ENCODE measurements at places on chromosomes 4 and X.

- no peak overlapping the region for H3K4me3 ChIP-seq
- no peaks in the 10 kb centered on the region for H3K4me1 ChIP-seq
- H3K36me3 ChIP-seq, result no peaks in the 10 kb centered on the region
Observed at GRCh38 chr4:171582961-171583581, 230.1 kb upstream of the GALNTL6 start.

- H3K4me1 ChIP-seq, result peaks cover 3% of the 10 kb centered on the region
- H3K4me3 ChIP-seq, result no peak overlapping the region
- no peak overlapping the region for H3K27ac ChIP-seq
- H3K27me3 ChIP-seq, result no peaks in the 10 kb centered on the region
- DNase-seq, result peak; percentile 10
Observed at GRCh38 chrX:65528705-65529340, 5.8 kb downstream of the LAS1L start.

GRCh38 chr4:139564502-139564901, 8.5 kb upstream of the SETD7 start:
- H3K27ac ChIP-seq, result no peak overlapping the region
- no peaks in the 10 kb centered on the region for H3K36me3 ChIP-seq
- H3K4me1 ChIP-seq, result peaks cover 2% of the 10 kb centered on the region
- no peak overlapping the region for H3K4me3 ChIP-seq

DNA sequence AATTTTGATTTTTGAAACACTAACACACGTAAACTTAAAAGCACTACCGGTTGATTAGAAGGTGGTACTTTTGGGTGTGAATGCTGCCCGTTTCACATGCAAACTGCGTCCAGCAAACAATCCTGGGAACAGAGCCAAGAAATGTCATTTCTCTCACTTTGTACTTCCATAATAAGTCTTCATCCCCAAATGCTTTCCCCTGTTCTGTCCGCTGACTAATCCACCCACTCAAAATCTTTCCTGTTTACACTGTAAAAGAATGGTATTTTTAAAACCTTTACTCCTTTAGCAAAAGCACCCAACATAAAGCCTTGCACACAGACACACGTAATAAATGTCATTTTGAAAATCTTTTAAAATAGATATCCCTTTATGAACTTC, 39.1 kb upstream of the PDLIM5 start:
- H3K27me3 ChIP-seq, result no peaks in the 10 kb centered on the region
- H3K4me3 ChIP-seq, result peak overlapping the region; percentile 30
- peaks cover 5% of the 10 kb centered on the region for H3K4me1 ChIP-seq
- DNase-seq, result peak; percentile 79
- no peak overlapping the region for H3K27ac ChIP-seq
- no peaks in the 10 kb centered on the region for H3K36me3 ChIP-seq

DNA sequence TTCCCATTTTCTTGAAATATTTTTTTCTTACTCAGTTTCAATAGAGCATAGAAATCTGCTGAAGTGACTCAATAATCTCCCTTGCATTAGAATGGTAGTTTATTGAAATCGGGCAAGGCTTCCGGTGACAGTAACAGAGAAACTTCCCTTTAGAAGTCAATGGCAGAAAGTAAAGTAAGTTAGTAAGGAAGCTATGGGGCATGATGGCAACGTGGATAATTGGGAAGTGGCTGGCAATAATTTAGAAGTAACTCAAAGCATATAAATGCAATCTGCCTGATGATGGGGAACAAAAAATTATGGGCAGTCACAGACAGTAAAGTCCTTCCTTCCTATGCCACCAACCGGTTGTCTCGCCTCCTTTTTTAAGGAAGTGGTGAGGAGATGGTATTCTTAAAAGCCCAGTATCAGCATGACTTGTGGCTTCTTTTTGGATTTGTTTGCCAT, 7.6 kb downstream of the CYBB start:
- no peak overlapping the region for H3K27ac ChIP-seq
- H3K4me1 ChIP-seq, result no peaks in the 10 kb centered on the region
- no peaks in the 10 kb centered on the region for H3K36me3 ChIP-seq

DNA sequence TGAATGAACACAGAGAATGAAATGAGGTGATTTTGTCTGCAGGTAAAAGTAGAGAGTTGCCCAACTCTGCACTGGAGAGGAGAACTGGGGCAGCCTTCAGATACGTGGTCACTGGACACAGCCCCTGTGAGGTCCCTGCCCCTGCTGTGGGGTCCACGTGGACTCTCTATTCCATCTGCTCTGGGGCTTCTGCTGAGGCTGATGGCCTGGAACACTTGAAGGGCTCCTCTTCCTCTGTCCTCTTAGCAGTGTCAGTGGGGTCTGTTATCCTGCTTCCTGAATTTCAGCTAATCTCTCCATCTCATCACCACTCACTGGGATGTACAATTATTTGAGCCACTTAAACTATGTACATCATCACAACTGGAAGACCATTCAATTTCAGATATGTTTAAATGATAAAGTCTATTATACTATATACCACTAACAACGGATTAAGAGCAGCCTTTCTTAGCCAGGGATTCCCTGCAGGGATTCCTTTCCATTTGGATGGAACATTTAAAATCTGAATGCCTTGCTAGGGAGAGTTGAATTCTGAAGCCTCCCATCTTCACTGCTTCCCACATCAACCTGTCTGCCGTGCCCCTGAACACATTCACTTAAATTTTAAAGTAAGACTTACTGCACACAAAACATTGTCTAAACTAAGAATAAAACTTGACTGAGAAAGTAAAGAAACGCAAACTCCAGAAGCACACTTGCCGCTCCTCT, 74.0 kb downstream of the CC2D2A start:
- no peak for DNase-seq
- H3K27me3 ChIP-seq, result no peaks in the 10 kb centered on the region
- no peaks in the 10 kb centered on the region for H3K4me1 ChIP-seq
- H3K27ac ChIP-seq, result no peak overlapping the region
- H3K36me3 ChIP-seq, result peaks cover 15% of the 10 kb centered on the region
- no peak overlapping the region for H3K4me3 ChIP-seq

GRCh38 chrX:31572360-31572759, 500.5 kb upstream of the FTHL17 start:
- no peak for DNase-seq
- no peaks in the 10 kb centered on the region for H3K27me3 ChIP-seq
- H3K36me3 ChIP-seq, result no peaks in the 10 kb centered on the region
- H3K4me1 ChIP-seq, result no peaks in the 10 kb centered on the region

GRCh38 chr4:96519291-96519690, 679.4 kb downstream of the PDHA2 start:
- H3K27ac ChIP-seq, result no peak overlapping the region
- no peaks in the 10 kb centered on the region for H3K36me3 ChIP-seq
- H3K4me3 ChIP-seq, result no peak overlapping the region
- no peak for DNase-seq
- H3K27me3 ChIP-seq, result no peaks in the 10 kb centered on the region
- no peaks in the 10 kb centered on the region for H3K4me1 ChIP-seq

DNA sequence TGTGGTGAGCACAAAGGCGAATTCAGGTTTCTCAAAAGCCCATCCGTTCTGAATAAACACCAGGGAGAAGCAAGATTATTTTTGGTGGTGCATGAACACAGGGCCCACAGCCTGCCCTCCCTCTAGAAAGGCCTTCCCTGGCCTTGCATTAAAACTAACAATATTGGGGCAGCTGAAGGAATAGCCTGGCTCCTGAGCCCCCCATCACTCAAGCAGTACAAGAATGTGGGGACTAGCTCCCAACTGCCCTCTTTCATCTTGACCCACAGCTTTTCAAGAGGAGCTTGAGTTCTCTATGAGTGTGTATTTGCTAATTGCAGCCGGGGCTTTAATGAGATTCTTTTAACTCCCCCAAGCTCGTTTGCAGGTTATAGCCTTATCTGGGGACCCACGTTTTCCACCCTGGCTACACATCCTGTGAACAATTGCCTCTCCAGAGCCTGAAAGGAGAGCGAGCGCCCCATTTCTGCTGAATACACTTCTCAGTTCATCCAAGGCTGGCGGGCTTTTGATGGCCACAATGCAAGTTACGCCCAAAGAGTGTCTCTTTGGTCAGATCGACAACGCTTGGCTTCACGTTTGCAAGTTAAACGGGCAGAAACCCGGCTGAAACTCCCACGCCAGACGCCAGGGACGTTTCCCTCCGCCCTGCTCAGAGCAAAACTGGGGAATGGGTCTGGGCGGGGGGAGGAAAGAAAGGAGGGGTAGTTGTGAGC, 4.7 kb upstream of the GSX2 start:
- no peaks in the 10 kb centered on the region for H3K4me1 ChIP-seq
- no peak overlapping the region for H3K4me3 ChIP-seq
- no peak overlapping the region for H3K27ac ChIP-seq

GRCh38 chr4:188960411-188961093, 821.3 kb downstream of the TRIML1 start:
- DNase-seq, result peak; percentile 47
- H3K27ac ChIP-seq, result no peak overlapping the region
- no peaks in the 10 kb centered on the region for H3K36me3 ChIP-seq
- no peaks in the 10 kb centered on the region for H3K4me1 ChIP-seq
- H3K4me3 ChIP-seq, result no peak overlapping the region
- no peaks in the 10 kb centered on the region for H3K27me3 ChIP-seq

DNA sequence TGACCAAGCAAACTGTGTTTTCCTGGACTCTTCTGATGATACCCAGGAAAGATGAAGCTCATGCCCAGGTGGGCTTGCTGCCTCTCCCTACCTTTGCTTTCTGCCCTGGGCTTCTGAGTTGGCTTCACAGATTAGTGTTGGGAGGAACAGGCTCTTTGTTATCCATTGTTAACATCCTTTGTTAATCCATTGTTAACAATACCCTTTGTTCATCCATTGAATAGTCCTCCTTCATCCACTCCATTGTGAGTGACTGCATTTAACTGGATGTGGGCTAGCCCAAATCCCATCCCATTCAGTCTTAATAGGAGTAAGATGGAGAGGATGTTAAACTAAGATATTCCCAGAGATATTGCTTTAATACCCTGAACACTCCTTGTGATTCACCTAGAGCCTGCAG, 199.0 kb upstream of the LNX1 start:
- peaks cover 23% of the 10 kb centered on the region for H3K4me1 ChIP-seq
- no peak overlapping the region for H3K4me3 ChIP-seq
- no peak overlapping the region for H3K27ac ChIP-seq

- no peaks in the 10 kb centered on the region for H3K36me3 ChIP-seq
- no peak overlapping the region for H3K27ac ChIP-seq
- H3K4me3 ChIP-seq, result no peak overlapping the region
- H3K27me3 ChIP-seq, result no peaks in the 10 kb centered on the region
- H3K4me1 ChIP-seq, result no peaks in the 10 kb centered on the region
- DNase-seq, result no peak
Observed at GRCh38 chr4:163200727-163201349, 34.1 kb upstream of the NAF1 start.

DNA sequence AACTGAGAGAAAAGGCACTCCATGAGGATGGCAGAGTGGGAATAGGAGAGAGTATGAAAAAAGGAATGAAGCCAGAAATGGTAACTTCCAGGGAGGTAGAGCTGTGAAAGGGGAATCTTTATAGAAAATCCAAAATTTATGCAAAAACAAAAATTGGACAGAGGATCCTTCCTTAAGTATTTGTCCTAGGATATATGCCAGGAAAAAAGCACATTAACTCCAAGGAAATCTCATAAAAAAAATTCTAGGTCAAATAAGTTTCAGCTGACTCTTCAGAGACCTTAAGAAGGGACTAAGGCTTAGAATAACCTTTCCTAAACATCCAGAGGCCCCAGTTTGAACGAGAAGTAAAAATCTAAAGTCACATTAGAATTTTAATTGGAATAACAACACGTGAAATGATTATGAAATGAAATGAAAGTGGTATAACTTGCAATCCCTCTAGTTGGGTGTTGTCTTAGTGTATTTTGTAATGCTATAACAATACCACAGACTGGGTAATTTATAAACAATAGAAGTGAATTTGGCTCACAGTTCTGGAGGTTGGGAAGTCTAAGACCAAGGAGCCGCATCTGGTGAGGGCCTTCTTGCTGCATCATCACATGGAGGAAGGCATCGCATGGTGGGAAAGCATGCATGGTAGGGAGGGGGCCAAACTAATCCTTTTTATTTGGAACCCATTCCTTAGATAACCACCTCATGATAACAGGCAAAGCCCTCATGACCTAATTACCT, 145.4 kb upstream of the RXFP1 start:
- H3K4me1 ChIP-seq, result no peaks in the 10 kb centered on the region
- H3K27me3 ChIP-seq, result no peaks in the 10 kb centered on the region
- H3K36me3 ChIP-seq, result no peaks in the 10 kb centered on the region
- DNase-seq, result no peak
- H3K4me3 ChIP-seq, result no peak overlapping the region
- H3K27ac ChIP-seq, result no peak overlapping the region

- H3K4me1 ChIP-seq, result peaks cover 15% of the 10 kb centered on the region
- peak overlapping the region; percentile 97 for H3K27ac ChIP-seq
- H3K36me3 ChIP-seq, result no peaks in the 10 kb centered on the region
Observed at GRCh38 chr4:76830964-76831703, 66.8 kb downstream of the SOWAHB start.

DNA sequence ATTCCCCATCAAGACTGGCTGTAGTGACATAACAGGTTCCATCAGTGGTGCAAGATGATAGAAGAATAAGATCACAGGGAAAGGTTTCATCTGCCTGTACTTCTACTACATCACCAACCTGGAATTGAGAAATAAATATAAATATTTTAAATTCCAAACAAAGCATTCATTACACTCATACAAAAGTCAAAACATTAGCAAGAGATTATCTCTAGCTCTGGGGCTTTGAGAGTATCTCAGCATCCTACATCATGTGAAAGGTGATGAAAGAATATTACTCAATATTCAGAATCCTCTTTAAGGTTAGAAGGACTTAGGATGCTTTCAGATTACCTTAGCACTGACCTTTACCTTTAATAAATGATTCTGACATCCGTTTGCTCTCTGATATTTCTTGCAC, 96.5 kb upstream of the MCF2 start:
- H3K27me3 ChIP-seq, result no peaks in the 10 kb centered on the region
- no peak overlapping the region for H3K4me3 ChIP-seq
- H3K4me1 ChIP-seq, result peaks cover 2% of the 10 kb centered on the region

GRCh38 chrX:5236096-5236495, 992.6 kb downstream of the NLGN4X start:
- no peaks in the 10 kb centered on the region for H3K4me1 ChIP-seq
- H3K36me3 ChIP-seq, result no peaks in the 10 kb centered on the region
- H3K4me3 ChIP-seq, result no peak overlapping the region

DNA sequence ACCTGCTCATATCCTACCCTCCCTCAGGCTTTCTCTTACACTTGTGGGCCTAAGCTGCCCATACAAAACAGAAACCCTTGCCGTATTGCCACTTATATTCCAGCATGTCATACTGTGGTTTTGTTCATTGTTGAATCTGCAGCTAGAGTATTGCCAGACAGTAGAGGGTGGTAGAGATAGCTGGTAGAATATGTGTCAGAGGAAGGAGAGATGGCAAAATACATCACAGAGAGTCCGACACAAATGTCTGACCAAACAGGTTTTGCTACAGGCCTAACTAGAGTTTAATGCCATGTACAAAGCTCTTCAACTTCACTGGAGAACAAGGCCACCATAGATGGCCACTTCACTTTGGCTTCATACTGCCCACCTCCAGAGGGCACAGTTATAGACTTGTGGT, 160.1 kb downstream of the EFHC2 start:
- H3K36me3 ChIP-seq, result no peaks in the 10 kb centered on the region
- H3K4me1 ChIP-seq, result no peaks in the 10 kb centered on the region
- no peak overlapping the region for H3K27ac ChIP-seq
- H3K27me3 ChIP-seq, result peaks cover 2% of the 10 kb centered on the region
- DNase-seq, result no peak

GRCh38 chr4:123980736-123981300, 584.2 kb downstream of the SPRY1 start:
- no peak overlapping the region for H3K4me3 ChIP-seq
- no peaks in the 10 kb centered on the region for H3K36me3 ChIP-seq
- H3K4me1 ChIP-seq, result peaks cover 2% of the 10 kb centered on the region
- no peak overlapping the region for H3K27ac ChIP-seq
- DNase-seq, result no peak
